Mammary epithelial cell (primary cell): ENCODE measurements at places on chromosomes 13 and 19. TPM values are rescaled to one million over a fixed set of nuclear protein-coding genes. Genes with fewer than 3 reads are reported as not detected.

Gene KLK7
- 584 TPM for total RNA-seq

Gene KISS1R
- total RNA-seq: not detected

Gene LYPD5
- 2.6 and 6.1 TPM in 2 replicates for total RNA-seq

Gene LRG1
- not detected in 2 replicates for total RNA-seq

Gene LRRC63
- total RNA-seq: not detected in 2 replicates

Gene KLK8
- total RNA-seq: 64.9 and 80.0 TPM in 2 replicates

Gene UBL5
- total RNA-seq: 305 and 338 TPM in 2 replicates

Gene CEACAM6
- 0.56 TPM in 1 of 2 replicates, not detected in the other for total RNA-seq

Gene ZIM2
- total RNA-seq: not detected

Gene SPRED3
- 4.5 and 6.1 TPM in 2 replicates for total RNA-seq

Gene JSRP1
- 0.38 TPM in 1 of 2 replicates, not detected in the other for total RNA-seq

Gene LILRA1
- not detected in 2 replicates for total RNA-seq

Gene CADM4
- total RNA-seq: 12.8 TPM

Gene WDR88
- not detected in 2 replicates for total RNA-seq

Gene PRODH2
- not detected for total RNA-seq

Gene ADM5
- total RNA-seq: 2.5 and 3.0 TPM in 2 replicates

Gene ATP11A
- 23.5 and 36.9 TPM in 2 replicates for total RNA-seq

Gene ZNF43
- total RNA-seq: 4.6 and 10.1 TPM in 2 replicates

Gene RGS9BP
- 0.14 and 0.51 TPM in 2 replicates for total RNA-seq

Gene IGFL1
- total RNA-seq: 1.7 and 8.7 TPM in 2 replicates

Gene CLIP3
- 5.7 TPM for total RNA-seq

Gene FPR2
- not detected for total RNA-seq

Gene A1BG
- 2.0 TPM for total RNA-seq

Gene PSG7
- not detected in 2 replicates for total RNA-seq

Gene KCNN4
- total RNA-seq: 111 TPM

Gene FUT6
- total RNA-seq: not detected in 2 replicates
